ENCODE measurements at places on chromosomes 4 and X. TPM values are rescaled to one million over a fixed set of nuclear protein-coding genes. Genes with fewer than 3 reads are reported as not detected.

- H3K4me3 ChIP-seq = no peak overlapping the region
- no peaks in the 10 kb centered on the region for H3K36me3 ChIP-seq
- no peaks in the 10 kb centered on the region for H3K27me3 ChIP-seq
- H3K4me1 ChIP-seq = no peaks in the 10 kb centered on the region
- no peak for DNase-seq
Measured at GRCh38 chrX:120732461-120732860, 102.6 kb upstream of the C1GALT1C1 start.

- no peak for DNase-seq
- H3K4me1 ChIP-seq = no peaks in the 10 kb centered on the region
- no peaks in the 10 kb centered on the region for H3K27me3 ChIP-seq
Measured at GRCh38 chr4:143411527-143412419, 75.1 kb downstream of the GAB1 start.

DNA sequence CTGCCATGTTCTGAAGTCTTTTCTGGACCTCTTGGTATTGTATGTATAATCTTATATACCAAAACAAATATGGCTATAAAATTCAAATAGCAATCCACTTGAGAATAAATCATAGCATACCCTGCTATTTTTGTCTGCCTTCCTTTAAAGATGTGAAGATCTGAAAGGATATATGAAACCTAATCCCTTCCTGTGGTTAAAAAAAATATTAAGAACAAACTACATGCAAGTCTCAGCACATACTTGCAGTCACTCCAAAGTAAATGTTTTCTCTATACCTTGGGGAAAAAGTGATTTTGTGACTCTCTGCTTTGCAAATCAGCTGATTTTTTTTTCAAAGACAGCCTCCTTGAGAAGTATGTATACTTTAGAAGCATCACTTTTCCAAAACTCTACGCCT lies 322.9 kb downstream of the ANKRD50 start:
- H3K27ac ChIP-seq = no peak overlapping the region
- DNase-seq = no peak
- no peaks in the 10 kb centered on the region for H3K36me3 ChIP-seq
- H3K4me1 ChIP-seq = no peaks in the 10 kb centered on the region
- H3K27me3 ChIP-seq = no peaks in the 10 kb centered on the region

The UGT2B17 gene
- not detected for total RNA-seq

The RHOXF2B gene
- total RNA-seq = not detected

The GYPA gene
- not detected for total RNA-seq
